ENCODE measurements at places on chromosomes 6 and 20. TPM values are rescaled to one million over a fixed set of nuclear protein-coding genes. Genes with fewer than 3 reads are reported as not detected.

The MAS1 gene
- under 0.01 TPM for total RNA-seq

The SLC17A4 gene
- not detected for total RNA-seq

The ENPP5 gene
- total RNA-seq: 6.5 TPM

DNA sequence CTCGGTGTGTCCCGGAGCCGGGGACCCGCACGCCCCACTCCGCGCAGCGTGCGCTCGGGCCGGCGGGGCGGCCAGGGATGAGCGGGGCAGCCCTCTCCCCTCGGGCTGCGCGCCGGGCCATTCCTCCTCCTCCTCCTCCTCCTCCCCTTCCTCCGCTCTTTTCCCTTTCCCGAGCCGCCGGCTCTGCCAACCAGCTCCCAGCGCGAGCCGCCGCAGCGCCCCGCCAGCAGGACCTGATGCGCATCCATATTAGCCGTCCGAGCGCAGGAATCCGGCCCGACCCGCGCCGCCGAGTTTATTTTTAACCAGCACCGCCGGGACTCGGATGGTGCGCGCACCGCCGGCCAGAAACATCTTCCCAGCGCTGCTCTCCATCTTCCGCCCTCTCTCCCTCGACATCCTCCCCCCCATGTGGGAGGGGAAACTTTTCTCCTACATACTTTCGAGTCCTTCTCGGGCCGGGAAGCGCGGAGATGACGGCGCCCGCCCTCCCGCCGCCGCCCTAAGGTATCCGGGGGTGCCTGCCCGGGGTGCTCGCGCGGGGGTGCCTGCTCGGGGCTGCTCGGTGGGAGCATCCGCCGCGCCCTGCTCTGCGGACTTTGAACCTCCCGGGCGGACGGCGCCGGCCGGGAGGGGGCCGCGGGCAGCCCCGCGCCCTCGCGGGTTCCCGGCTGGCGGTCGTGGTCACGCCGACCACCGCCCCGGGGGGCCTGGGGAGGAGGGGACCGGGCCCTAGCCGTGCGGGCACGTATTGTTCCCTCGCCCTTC lies 619 bp downstream of the RREB1 start:
- peak; percentile 81 for DNase-seq

DNA sequence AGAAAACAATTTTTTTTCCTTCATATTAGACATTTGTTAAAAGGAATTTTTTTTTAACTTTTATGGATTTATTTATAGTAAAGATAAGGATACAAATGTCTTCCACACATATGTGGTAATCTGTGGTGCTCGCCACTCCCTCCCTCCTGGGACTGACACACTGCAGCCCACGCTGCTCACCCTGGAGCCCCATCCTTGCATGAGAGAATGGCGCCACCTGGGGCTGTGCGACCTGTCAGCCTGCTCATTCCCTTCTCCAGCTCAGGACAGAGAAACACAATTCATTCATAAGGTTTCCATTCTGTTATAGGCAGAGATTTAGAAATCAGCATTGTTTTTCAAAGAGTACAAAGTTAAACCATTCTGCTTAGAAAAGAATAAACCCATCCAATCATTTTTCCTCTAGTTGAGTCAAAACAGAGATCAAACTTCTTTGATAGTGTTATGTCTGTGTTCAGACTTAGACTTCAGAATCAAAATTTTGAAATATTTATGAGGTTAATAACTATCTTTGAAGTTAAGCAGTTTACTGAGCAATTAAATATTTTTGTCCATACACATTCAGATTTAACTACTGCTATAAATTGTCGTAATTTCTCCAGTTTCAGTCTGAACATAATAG lies 42.8 kb upstream of the DYNLRB1 start:
- peak; percentile 68 for DNase-seq

GRCh38 chr6:92752114-92752513 lies 667.2 kb downstream of the EPHA7 start:
- DNase-seq: no peak

GRCh38 chr20:33866398-33867100 lies 55.4 kb downstream of the CHMP4B start:
- peak; percentile 69 for DNase-seq

DNA sequence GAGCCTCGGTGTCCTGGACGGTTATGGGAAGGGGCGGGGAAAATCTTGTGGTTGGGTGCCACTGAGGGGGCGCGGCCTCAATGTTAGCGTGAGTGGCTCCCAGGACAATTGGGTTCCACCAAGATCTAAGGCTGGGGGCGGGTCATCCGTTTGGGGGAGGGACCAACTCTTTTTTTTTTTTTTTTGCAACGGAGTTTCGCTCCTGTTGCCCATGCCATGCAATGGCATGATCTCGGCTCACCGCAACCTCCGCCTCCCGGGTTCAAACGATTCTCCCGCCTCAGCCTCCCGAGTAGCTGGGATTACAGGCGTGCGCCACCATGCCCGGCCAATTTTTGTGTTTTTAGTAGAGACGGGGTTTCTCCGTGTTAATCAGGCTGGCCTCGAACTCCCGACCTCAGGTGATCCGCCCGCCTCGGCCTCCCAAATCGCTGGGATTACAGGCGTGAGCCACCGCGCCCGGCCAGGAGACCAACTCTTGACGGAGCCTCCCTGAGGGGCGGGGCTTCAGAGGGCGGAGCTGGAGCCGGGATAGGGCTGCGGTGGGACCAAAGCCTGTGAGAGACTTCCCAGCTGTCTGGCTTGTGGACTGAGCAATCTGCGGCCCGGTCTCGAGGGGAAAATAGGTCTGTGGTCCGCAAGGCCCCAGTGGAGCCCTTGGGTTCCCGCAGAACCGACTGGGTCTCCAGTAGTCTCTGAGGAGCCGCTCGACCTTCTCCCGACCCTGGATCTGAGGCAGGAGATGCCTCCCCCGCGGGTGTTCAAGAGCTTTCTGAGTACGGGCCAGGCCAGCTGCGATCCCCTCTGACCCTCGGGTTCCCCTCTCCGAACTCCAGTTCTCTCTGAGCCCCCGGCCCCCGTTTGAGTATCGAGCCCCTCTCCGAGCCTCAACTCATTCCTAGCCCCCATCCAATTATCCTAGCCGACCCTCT lies 1.1 kb downstream of the SPAG4 start:
- peak; percentile 88 for DNase-seq

DNA sequence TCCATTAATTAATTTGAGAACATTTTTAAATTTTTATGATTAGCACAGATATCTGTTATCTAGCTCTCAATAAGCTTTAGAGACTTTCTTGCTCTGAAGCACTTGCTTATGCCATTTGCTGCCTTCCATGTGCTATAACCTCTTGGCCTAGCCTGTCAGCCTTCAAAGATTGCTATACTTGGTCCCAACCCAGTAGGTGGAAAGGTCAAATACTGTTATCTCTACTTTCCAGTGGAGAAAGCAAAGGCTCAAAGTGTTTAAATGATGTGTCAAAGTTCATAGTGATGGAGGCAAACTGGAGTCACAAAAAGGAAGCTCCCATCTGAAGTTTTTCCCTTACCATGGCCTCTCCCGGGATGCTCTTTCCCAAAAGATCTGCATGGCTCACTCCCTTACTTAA lies 125.1 kb downstream of the PKHD1 start:
- no peak for DNase-seq

GRCh38 chr20:2133318-2134183 lies 31.9 kb downstream of the STK35 start:
- no peak for DNase-seq

DNA sequence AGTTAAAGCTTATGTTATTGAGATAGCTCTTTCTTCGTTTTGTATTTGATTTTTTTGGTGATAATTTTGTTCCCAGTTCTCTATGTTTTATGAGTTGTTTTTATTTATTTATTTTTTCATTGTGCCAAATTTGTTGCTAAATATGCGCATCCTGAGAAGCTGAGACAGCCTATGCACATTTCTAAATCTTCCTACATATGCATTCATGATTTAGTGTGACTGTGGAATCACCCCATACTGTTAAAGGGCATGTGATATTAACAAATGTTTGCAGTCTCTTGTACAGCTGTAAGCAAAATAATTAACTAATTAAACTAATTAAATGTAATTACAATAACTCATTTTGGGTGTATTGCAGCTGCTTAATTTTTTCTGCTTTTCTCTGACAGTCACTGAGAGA lies 10.4 kb downstream of the TFAP2B start:
- DNase-seq: no peak

- peak; percentile 85 for DNase-seq
These were observed 17.3 kb upstream of the ID1 start for GRCh38 chr20:31587545-31588389.

DNA sequence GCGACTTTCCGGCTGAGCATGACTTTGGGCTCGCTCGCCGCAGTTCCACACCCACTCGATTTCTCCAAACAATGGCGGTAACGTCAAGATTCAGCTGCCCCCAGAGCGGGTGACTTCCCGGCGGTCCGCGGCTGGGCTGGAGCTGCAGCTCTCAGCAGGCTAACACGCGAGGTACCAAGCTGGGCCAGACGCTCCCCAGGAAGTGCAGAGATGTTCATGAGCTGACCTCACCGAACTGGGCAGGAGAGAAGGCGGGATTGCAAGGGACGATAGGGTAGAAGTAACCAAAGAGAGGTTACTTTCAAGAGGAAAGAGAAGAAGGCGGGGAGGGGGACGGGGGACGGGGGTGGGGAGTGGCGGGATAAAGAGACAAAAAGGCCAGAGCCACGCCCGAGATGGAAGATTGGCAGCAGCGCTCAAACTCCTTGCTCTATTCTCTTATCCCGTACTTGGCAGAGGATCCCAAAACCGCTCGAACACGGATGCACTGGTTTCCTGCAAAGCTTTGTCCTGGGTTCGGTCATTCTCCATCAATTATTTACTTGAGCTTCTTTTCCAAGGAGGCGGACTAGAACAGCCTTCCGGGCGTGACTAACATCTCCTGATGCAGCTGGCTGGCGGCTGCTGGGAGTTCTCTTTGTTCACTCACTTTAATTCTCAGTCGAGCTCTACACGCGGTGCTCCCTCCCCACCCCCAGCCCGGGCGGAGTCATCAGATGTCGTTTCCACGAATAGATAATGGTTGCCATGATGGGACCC lies at the start of gene MTCL3:
Gene MTCL3 (minus strand): TSS at position 626 of the 759 bp plus-strand sequence.
- DNase-seq: peak; percentile 73

- no peak for DNase-seq
These were observed 109.1 kb upstream of the MLIP start for GRCh38 chr6:54002116-54002515.

DNA sequence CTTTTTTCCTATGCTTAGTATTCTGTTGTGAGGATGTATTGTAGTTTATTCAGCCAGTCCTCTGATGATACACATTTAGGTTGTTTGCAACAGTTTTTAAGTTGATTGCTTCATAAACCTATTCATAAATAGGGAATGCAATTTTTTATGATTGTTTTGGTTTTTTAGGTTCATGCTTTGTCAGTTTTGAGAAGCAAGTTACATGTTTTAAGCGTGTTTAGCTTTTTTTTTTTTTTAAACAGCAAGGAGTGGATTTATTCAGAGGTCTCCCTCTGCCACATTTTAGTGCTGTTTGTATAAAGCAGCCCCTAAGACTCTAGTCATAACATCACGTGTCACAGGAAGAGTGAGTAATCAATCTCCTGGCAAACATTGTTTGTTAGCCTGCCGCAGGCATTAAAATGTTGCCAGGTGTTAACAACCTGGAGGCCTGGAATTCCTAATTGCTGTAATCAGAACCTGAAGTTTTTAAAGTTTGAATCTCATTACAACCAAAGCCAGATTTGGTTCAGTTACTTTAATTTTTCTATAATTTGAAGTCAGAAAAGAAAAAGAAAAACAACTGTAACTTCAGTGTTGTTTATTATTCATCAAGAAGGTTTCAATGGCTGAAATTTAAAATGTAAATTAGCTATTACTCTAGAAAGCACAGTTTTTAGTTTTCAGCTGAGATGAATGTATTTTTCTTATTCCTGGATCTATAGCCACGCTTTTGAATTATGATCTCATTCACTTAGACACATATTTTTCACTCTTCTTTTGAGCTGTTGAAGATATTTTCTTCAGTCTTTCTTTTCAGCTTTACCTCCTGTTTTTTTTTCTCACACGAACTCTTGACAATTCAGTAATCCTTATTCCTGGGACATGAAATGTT lies 59.2 kb downstream of the KCNS1 start:
- peak; percentile 27 for DNase-seq

- DNase-seq: no peak
These were observed 16.3 kb downstream of the NOX3 start for GRCh38 chr6:155439376-155439775.

- DNase-seq: no peak
These were observed 3.4 kb downstream of the OPN5 start for GRCh38 chr6:47785182-47785581.

DNA sequence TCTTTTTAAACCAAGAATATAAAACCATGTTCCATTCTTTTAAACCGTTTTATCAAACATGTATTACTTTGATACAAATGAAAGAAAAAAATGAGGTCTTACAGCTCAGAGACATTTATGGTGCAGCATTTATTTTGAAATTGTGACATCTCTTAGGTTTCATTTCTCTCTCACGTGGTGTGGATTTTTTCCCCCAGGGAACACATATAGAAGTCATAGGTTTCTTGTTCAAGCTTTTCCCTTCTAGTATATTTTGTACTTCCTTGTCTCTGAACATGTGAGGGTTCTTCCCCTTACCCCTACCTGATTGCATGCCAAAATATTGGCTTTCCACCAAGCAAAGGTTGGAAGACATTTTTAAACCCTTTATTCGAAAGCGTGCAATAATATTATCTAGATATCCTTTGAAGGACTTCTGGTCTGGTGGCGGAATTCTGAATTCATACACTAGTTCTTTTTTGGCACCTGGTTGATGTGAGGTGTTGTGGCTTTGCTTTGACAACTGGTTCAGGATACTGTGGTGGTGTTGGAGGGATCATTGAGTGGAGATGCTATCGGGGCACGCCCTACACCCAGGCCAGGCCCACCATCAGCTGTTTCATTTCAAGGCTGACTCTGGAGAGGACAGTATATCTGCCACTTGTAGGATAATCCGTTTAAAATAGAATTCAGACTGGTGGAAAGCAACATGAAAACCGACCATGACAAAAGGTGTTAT lies 5.6 kb upstream of the FAM50B start:
- DNase-seq: no peak

DNA sequence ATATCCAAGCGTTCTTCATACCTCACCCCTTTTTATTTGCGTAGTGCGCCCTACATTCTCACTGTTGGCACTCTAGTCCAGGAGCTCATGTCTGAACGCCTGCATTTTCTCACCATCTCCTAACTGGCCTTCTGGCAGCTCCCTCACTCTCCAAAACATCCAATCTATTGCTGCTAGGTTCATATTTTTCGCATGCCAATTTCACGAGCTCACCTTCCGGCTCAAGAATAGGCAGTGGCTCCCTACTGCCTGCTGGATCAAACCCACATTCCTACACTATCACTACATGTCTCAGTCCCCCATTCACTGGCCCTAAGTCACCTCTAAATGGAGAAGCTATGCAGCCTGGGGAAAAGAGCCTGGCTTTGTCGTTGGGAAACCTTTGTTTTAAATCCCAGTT lies 115.0 kb downstream of the IPCEF1 start:
- no peak for DNase-seq

Data from H7 (cell line).